Neural progenitor cell (in vitro differentiated cells): ENCODE measurements at places on chromosomes 6 and 20. TPM values are rescaled to one million over a fixed set of nuclear protein-coding genes. Genes with fewer than 3 reads are reported as not detected.

The AVP gene
- total RNA-seq = not detected in 2 replicates

The FAM217A gene
- total RNA-seq = not detected in 2 replicates

The ZNF322 gene
- total RNA-seq = 35.4 and 54.8 TPM in 2 replicates

The NRSN1 gene
- total RNA-seq = 0.19 and 0.31 TPM in 2 replicates

The SLC16A10 gene
- 4.3 and 4.8 TPM in 2 replicates for total RNA-seq

The HLA-G gene
- total RNA-seq = not detected in 2 replicates

The BHLHE23 gene
- total RNA-seq = 0.22 TPM in 1 of 2 replicates, not detected in the other

The GHRH gene
- total RNA-seq = 3.2 TPM in 1 of 2 replicates, not detected in the other

The OPRM1 gene
- total RNA-seq = not detected in 2 replicates
